Pons (tissue), 1 donor: ENCODE measurements at places on chromosomes 2 and 18.

DNA sequence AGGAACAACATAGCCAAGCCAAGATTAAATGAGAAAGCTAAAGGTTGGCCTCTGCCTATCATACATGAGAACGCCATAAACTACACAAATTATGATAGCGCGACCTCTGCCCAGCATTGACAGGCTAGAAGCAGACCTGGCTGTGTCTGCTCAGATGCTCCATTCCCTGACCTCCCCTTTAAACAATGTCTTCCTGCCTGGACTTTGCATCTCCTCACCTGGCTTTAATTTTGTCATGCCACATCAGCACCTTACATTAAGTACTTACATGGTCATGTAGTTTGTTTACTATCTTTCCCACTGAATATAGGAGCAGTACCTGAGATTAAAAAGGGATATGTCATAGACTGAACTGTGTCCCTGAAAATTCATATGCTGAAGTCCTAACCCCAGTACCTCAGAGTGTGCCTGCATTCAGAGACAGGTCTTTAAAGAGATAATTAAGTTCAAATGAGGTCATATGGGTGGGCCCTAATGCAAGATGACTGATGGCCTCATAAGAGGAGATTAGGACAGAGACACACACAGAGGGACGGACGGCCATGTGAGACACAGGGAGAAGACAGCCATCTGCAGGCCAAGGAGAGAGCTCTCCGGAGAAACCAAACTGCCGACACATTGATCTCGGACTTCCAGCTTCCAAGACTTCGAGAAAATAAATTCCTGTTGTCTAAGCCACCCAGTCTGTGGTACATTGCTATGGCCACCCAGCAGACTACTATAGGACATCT is 103.7 kb downstream of the BIN1 start:
- peak; percentile 71 for DNase-seq

- no peak for DNase-seq
Measured at GRCh38 chr2:61878761-61879160, 9.7 kb downstream of the CCT4 start.

DNA sequence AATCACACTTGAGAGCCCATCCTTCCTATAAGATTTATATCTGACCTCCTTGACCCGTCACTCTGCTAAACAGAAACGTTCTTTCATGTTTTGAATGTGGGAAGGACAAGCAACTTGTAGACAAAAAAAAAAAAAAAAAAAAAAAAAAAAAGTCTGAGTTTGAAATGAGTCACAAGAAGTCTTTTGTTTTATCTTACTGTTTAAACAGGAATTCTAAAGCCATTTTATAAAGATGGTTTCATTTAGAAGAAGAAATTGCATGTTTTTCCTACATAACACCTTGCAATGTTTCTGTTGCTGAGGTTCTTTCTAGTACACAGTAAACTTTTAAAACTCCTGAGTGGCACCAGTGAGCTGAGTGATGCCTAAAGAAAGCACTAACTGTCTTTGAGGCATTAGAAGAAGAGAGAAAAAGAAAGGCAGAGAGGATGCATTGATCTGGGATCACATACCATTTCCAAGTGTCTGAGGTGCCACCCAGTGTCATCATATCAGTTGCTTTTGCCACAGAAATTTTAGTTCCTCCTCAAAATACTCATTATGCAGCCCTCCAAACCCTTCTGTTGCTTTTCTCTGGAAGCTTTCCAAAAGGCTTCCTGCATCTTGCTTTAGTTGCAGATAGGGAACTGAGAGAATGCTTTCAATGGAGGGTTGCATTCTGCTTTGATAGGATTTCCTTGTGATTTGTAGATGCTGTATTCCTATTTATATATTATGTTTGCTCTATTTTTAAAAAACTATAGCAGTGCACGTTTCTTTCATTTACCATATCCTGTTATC is 69.1 kb downstream of the ACVR2A start:
- DNase-seq, result peak; percentile 70

- no peak for DNase-seq
Measured at GRCh38 chr2:861655-862354, 88.8 kb upstream of the SNTG2 start.

DNA sequence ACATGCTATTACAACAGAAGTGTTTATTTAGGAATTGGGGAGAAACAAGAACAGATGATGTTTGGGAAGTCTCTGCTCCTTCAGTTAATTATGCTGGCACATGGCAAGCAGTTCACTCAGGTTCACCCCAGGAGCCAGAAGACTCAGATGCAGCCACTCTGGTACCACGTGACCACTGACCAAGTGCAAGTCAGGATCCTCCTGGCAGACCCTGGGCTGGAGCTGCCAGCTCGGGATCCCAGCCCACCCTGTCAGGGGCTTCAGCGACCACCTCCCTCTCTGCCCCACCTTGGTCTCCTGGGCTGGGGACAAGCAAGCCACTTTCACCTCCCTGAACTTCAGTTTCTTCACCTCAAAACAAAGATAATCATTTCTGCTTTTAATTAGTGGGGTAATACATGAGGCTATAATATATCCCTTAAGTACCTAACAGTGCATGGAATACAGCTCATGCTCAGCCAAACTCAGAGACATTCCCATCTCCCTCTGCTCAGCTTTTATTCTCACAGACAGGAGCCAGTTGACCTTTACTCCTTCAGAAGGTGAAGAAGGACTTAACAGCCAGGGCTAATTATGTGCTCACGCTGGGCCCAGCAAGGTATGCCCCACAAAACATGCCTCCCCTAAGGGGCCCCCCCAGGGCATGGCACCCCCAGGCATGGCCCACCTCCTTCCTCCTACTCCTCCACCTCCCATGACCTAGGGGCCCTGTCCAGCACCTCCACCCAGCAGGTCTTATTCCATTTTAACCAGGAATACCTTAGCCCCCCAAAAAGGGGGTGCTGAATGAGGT is 11.8 kb downstream of the CRACDL start:
- no peak for DNase-seq

GRCh38 chr18:46668694-46669093 is 11.7 kb upstream of the LOXHD1 start:
- no peak for DNase-seq

DNA sequence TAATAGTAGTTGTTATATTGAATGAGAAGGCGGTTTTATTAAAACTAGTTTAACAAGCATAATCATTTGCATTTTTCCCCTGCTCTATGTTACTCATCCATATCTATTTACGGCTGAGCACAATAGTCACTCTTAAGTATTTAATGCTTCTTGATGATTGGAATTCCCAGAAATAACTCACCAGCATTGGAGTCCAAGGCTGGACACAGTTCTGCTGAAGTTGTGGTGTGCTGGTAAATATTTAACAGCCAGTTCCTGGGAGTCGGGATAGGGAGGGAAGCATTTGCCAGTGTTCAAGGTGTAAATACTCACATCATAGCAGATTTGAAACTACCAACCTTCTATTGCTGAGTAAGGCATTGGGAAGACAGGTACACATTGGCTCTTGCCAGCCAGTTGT is 315.1 kb downstream of the MTX2 start:
- DNase-seq, result no peak

GRCh38 chr2:5368263-5368662 is 323.9 kb upstream of the SOX11 start:
- no peak for DNase-seq

- no peak for DNase-seq
Measured at GRCh38 chr2:81303321-81303720, 998.8 kb upstream of the LRRTM1 start.

- no peak for DNase-seq
Measured at GRCh38 chr2:144942516-144943256, 422.8 kb upstream of the ZEB2 start.

- no peak for DNase-seq
Measured at GRCh38 chr2:23019476-23019875, 365.5 kb upstream of the KLHL29 start.
